GM12878 (cell line): ENCODE measurements at places on chromosomes 7 and 10. TPM values are rescaled to one million over a fixed set of nuclear protein-coding genes. Genes with fewer than 3 reads are reported as not detected.

Gene PRPS1L1
- not detected in 2 replicates for polyA plus RNA-seq

Gene PI4K2A
- polyA plus RNA-seq = 1.9 and 2.0 TPM in 2 replicates

Gene C7orf57
- not detected in 2 replicates for polyA plus RNA-seq

Gene PRKAR2B
- not detected in 2 replicates for polyA plus RNA-seq

Gene COL26A1
- not detected in 2 replicates for polyA plus RNA-seq
